ENCODE measurements at places on chromosomes 7 and 10.

DNA sequence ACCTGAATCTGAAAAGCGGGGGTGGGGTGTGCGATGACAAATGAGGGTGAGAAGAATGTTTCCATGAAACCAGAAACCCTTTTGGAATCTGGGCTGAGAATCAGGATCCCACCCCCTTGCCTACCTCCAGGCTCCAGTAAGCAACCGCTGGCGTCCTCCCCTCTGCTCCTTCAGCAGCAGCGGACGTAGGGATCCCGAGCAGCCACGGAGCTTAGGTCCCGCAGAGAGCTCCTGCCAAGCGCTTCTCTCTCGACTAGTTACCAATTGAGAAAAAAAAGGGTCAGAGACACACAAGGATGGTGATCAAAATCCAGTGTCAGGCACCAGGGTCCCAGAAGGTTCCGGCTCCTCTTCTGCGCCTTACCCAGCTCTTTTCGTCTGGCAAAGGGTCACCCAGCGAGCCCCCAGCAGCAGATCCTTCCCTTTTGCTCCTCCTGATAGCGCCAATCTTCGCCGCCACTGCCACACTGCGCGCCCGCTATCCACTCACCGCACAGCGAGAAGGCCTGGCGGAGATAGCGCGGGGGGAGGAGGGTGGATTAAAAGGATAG is 733.5 kb downstream of the ZWINT start:
- no peak for DNase-seq

DNA sequence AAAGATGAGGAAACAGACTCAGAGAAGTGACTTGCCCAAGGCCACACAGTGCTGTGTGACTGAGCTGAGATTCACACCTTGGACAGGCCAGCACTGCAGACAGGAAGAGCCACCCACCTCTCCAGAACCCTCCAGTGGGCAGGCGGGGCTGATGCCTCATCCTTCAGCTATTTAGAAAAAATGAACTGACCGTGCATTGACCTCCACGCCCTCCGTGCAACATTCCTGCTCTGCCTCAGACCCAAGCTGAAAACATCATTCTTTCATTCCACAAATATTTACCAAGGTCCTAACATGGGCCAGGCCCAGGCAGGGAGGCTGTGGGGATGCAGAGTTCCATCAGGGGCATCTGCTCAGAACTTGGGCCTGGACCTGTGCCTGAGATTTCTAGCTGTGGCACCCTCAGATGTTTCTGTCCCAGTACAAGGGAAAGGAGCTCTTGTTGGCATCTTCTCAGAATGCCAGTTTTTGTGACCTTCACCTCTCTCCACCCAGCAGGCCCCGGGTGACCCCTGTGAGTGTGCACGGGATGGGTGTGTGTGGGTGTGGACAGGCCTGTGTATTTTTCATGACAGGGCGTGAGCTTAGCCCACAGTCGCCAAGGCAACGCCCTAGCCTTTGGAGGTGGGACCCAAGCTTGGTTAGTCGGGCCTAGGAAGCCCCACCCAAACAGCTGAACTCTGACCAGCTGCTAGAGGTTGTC is 6.5 kb downstream of the VSIR start:
- DNase-seq, result no peak

DNA sequence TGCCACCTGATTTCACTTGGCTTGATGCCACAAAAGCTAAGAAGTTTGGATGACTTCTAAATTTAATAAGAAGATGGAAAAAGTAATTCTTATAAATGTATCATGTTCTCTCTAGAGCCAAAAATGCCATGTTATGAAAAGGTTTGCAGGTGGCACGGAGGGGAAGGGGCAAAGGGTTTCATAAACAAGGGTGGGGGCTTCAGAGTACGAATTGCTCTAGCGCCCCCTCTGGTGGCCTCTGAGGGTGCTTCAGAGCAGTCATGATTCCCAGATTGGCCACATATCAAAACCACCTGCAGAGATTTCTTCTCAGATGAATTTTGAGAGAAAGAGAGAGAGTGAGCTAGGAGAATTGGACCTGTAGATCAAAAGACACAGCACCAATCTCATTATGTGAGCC is 208.6 kb upstream of the YAE1 start:
- no peak for DNase-seq

DNA sequence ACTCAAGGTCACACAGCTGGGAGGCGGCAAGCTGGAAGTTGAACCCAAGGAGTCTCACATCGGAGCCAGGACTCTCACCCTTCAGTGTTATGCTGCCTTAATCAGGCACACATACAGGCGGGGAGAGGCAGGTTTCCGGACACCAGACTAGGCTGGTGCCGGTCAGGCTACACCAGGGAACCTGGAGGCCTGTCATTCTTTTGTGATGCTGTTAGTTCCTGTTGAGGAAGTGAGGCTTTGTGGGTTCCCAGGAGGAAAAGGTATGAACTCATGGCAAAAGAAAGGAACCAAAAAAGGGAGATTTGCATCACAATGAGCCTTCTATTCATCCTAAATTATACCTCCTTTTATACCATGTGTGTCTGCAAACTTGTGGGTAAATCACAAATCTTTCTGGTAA is 103.8 kb downstream of the TCF7L2 start:
- no peak for DNase-seq

DNA sequence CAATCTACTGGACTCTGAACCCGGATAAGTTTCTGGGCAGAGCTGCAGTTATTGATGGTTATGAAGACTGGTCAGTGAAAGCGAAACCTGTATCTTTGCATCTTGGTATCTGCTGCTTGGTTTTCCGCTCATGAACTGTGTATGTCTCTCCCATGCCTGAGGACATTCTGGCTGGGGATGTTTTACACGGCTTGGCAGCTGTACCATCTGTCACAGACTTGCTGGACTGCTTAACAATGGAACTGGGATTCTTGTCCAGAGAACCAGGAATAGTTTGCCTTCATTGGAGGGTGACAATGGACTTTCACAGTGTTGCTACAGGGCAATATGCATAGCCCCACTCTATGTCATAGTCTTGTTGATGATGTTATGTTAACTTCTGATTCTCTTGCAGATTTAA is 119.9 kb upstream of the TMEM106B start:
- DNase-seq, result no peak

DNA sequence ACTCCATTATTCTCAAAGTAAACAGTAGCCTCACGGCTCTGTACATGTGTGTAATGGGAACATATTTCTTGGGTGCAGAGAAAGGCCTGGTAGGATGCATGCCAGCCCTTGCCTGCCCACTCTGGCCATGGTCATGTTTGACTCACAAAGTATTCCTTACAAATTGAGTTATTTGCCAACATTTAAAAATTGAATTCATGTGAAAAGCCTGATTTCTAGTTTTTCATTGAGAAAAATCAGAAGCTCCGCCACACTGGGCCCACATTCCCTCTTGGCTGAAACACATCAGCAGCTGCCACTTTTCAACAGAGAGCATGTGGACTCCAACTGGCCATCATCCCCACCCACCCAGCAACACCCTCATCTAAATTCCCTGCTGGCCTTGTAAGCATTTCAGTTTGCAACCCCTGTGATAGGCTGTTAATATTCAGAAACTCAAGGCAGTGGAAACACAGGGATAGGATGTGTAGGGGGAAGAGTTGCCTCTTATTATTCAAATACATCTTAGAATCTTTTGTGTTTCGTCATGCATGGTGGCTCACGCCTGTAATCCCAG is 40.9 kb downstream of the CDH23 start:
- no peak for DNase-seq

Data from hypothalamus (tissue), 51 donors.